DMS79 (cell line): ENCODE measurements at places on chromosomes 4 and X.

GRCh38 chrX:129522184-129523078 lies 859 bp downstream of the SMARCA1 start:
- peak; percentile 17 for DNase-seq

DNA sequence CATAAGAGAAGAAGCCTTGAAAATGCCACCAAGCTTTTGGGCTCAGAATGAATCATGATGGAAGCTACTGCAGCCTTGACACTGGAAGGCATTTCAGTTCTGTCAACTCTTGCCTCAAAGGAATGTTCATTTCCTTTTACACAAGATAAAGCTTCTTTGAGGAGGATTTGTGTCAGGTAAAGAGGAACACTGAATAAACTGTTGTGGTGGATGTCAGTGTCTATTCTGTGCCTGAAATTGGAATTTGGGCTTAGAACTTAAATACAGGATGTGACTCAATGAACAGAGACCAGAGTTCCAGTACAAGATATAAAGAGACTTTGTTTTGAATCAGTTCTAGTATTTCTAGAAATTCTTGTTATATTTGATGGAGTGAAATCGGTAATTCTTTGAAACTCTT lies 313.2 kb downstream of the PACRGL start:
- DNase-seq, result no peak

GRCh38 chr4:150886597-150886996 lies 128.5 kb downstream of the LRBA start:
- no peak for DNase-seq

DNA sequence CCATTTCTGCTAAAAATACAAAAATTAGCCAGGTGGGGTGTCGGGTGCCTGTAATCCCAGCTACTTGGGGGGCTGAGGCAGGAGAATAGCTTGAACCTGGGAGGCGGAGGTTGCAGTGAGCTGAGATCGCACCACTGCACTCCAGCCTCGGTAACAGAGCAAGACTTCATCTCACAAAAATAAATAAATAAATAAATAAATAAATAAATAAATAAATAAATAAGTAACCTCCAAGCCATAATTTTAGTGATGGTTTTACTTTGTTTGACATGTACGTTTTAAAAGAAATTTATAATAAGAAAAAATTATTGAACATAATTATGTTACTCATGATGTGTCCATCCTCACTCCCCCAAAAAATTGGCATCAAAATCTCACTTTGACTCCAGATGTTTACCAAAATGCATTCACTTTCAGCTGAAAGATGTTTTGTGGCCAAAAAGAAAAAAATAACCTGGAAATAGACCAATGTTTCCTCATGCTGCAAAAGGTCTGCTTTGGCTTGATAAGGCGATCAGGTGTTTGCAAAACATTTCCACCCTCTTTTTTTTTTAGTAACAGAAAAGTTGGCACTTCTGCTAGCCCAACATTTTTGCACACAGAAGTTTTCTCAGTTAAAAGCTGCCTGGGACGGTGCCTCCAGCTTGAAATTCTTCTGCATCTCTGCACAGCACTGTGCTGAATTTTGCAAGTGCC lies 42.2 kb upstream of the DHRSX start:
- DNase-seq, result no peak
